Stimulated activated CD8-positive, alpha-beta memory T cell treated with anti-CD3 and anti-CD28 coated beads, Interleukin-4, amount 100 ng/mL, for 4 hours (primary cell): ENCODE measurements at places on chromosomes 13 and 19.
A peak's percentile ranks its signal among the peaks of the same experiment; 100 is the strongest.

GRCh38 chr19:11781295-11782057 is 14.7 kb downstream of the ZNF441 start:
- no peak for DNase-seq

GRCh38 chr19:16894080-16894479 is 5.3 kb downstream of the F2RL3 start:
- DNase-seq: no peak

GRCh38 chr19:54458648-54459281 is 4.8 kb downstream of the LENG9 start:
- DNase-seq: no peak

DNA sequence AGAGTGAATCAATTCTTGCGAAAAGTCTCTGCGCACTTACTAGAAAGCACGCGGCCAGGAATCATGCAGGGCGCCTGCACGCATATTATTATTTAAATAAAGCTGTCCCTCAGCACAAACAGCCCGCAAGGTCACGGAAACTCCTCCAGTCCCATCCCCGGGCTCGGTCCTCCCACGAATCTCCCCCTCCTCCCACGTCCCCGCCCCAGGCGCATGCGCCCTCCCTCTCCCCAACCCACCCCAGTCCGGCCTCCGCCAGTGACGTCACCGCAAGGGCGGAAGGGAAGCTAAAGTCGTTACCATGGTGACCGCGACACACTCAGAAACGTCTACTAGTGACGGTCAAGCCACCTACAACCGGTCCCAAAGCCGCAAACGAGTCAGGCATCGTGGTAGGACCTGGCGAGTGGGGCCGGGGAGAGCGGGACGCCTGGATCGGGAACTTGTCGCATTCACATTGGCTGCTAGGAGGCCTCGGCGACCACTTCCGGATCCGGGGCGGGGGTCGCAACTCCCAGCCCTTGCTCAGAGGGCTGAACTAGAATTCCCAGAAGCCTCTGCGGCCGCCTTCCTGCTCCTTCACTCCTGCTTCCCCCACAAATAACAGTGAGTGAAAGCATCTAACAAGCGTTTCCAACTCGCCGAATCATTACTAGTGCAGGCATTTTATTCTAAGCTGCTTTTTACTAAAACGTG is at the start of gene ZSCAN5A:
TSS of gene ZSCAN5A (minus strand) at position 459 of the 696 bp plus-strand sequence. CDS start 89,793 bp downstream, outside the sequence.
- peak; percentile 97 for DNase-seq

DNA sequence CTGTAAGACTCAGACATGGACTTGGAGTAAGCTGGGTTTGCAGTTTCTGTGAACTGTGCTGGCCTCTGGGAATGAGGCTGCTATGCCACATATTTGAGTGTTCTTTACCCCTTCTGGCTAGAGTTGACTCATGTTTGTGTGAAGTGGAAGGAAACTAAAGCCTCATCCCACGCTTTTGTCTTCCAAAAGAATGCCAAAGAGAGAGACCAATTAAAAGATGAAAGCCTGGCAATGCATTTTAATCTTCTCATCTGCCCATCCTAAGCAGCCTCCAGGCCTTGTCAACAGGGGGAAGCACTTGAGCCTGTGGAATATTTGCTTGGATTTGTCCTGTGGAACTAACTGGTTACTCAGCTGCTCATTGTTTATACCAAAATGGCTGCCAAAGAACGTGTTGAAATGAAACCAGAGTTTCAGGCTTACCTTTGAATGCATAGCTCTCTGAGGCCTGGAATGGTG is 49.1 kb downstream of the LMO7 start:
- no peak for DNase-seq
